ENCODE measurements at places on chromosomes 11 and 22.

- no peak for DNase-seq
These were observed 21.1 kb downstream of the CTTN start for GRCh38 chr11:70419307-70420007.

- DNase-seq = no peak
These were observed 9.2 kb upstream of the MTFP1 start for GRCh38 chr22:30416403-30416802.

- no peak for DNase-seq
These were observed 34.6 kb downstream of the ZNRF3 start for GRCh38 chr22:28917747-28918549.

- no peak for DNase-seq
These were observed 98.5 kb upstream of the GRK3 start for GRCh38 chr22:25465949-25466348.

- DNase-seq = no peak
These were observed 26.2 kb downstream of the MTMR2 start for GRCh38 chr11:95897731-95898130.
